Aorta (tissue), 5 donors: ENCODE measurements at places on chromosomes 13 and 19.
A peak's percentile ranks its signal among the peaks of the same experiment; 100 is the strongest.

- no peaks in the 10 kb centered on the region for H3K4me1 ChIP-seq
- DNase-seq = no peak
- peak overlapping the region; percentile 87 for H3K4me3 ChIP-seq
- no peak overlapping the region for H3K27ac ChIP-seq
- H3K36me3 ChIP-seq = no peaks in the 10 kb centered on the region
- H3K27me3 ChIP-seq = no peaks in the 10 kb centered on the region
Observed at GRCh38 chr19:58387338-58388174, 487 bp downstream of the RPS5 start.

GRCh38 chr19:3519126-3519525, 13.0 kb downstream of the FZR1 start:
- no peaks in the 10 kb centered on the region for H3K36me3 ChIP-seq
- no peak for DNase-seq
- H3K4me1 ChIP-seq = no peaks in the 10 kb centered on the region
- no peak overlapping the region for H3K4me3 ChIP-seq

- no peak overlapping the region for H3K27ac ChIP-seq
- no peaks in the 10 kb centered on the region for H3K4me1 ChIP-seq
- no peaks in the 10 kb centered on the region for H3K27me3 ChIP-seq
Observed at GRCh38 chr19:56094449-56094848, 26.6 kb downstream of the ZNF787 start.

DNA sequence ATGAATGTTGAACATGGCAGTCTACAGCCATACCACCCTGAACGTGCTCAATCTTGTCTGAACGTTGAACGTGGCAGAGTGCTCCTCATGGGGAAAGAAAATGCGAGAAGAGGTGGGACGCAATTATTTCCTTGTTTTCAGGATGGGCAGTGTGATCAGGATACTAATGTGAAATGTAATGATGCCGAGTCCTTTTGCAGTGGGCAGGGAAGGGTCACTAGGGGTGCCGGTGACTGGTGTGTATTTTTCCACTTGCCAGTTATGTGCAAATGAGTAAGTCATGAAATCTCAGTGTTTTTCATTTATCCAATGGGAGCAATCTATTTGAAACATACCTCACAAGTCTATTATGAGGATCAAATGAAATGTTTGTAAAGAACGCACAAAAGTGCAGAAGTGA, 84.8 kb downstream of the LNX2 start:
- no peaks in the 10 kb centered on the region for H3K36me3 ChIP-seq
- no peaks in the 10 kb centered on the region for H3K4me1 ChIP-seq
- H3K27ac ChIP-seq = no peak overlapping the region
- DNase-seq = no peak
- no peak overlapping the region for H3K4me3 ChIP-seq

DNA sequence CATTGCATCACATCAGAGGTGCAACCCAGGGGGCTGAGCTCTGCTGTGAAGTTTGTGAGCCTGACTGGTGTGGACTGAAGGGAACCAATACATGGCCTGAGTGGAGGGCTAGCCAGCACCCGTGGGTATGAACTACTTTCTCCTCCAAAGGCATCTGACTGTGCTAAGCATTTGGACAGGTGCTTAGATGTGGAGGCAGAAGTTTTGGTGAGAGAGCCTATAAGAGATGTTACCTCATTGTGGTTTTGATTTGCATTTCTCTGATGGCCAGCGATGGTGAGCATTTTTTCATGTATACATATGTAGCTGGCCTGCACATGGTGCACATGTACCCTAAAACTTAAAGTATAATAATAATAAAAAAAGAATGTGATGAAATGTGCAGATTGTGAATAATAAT, 46.9 kb downstream of the TEX29 start:
- H3K4me1 ChIP-seq = no peaks in the 10 kb centered on the region
- H3K4me3 ChIP-seq = no peak overlapping the region
- no peaks in the 10 kb centered on the region for H3K27me3 ChIP-seq
- no peaks in the 10 kb centered on the region for H3K36me3 ChIP-seq
- H3K27ac ChIP-seq = no peak overlapping the region
- DNase-seq = no peak

- H3K36me3 ChIP-seq = no peaks in the 10 kb centered on the region
- H3K27ac ChIP-seq = no peak overlapping the region
- DNase-seq = no peak
- no peak overlapping the region for H3K4me3 ChIP-seq
Observed at GRCh38 chr19:33677745-33678426, 56.1 kb downstream of the CHST8 start.

GRCh38 chr19:56284746-56285145, 12.2 kb downstream of the EDDM13 start:
- no peaks in the 10 kb centered on the region for H3K4me1 ChIP-seq
- no peak for DNase-seq
- no peaks in the 10 kb centered on the region for H3K27me3 ChIP-seq
- no peak overlapping the region for H3K27ac ChIP-seq
- H3K36me3 ChIP-seq = no peaks in the 10 kb centered on the region

GRCh38 chr13:45398877-45399276, 19.3 kb downstream of the SLC25A30 start:
- no peak for DNase-seq
- no peak overlapping the region for H3K27ac ChIP-seq
- H3K36me3 ChIP-seq = peaks cover 4% of the 10 kb centered on the region
- H3K27me3 ChIP-seq = no peaks in the 10 kb centered on the region
- no peak overlapping the region for H3K4me3 ChIP-seq

DNA sequence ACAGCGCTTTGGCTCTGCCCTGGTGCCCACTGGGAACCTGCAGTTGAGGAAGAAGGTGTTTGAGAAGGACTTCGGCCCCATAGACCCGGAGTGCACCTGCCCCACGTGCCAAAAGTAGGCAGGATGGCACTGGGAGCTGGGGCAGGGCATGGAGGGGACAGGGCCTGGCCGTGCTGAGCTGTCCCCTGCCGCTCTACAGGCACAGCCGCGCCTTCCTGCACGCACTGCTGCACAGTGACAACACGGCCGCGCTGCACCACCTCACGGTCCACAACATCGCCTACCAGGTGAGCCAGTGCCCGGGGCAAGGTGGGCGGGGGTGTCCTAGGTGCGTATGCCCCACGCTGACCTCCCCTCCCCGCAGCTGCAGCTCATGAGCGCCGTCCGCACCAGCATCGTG, 5.1 kb upstream of the DNM2 start:
- no peak overlapping the region for H3K4me3 ChIP-seq
- no peaks in the 10 kb centered on the region for H3K4me1 ChIP-seq
- no peak for DNase-seq

DNA sequence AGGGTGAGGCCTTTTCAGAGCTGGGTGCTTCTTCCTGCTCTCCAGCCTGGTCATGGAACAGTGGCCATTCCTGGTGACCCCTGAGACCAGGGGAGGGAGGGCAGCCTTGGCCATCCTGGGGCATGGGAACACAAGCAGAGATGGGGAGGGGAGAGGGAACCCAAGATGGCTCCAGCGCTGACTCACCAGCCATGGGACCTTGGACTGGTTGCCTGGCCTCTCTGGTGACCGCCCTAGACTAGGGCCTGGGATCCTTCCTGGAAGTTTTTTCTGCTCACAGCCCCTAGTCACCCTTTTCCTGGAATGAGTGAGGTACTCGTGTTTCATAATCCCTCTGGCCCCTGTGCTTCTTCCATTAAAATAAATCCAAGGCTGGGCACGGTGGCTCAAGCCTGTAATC, 3.3 kb upstream of the OPA3 start:
- no peaks in the 10 kb centered on the region for H3K27me3 ChIP-seq
- no peak overlapping the region for H3K27ac ChIP-seq
- no peaks in the 10 kb centered on the region for H3K36me3 ChIP-seq

DNA sequence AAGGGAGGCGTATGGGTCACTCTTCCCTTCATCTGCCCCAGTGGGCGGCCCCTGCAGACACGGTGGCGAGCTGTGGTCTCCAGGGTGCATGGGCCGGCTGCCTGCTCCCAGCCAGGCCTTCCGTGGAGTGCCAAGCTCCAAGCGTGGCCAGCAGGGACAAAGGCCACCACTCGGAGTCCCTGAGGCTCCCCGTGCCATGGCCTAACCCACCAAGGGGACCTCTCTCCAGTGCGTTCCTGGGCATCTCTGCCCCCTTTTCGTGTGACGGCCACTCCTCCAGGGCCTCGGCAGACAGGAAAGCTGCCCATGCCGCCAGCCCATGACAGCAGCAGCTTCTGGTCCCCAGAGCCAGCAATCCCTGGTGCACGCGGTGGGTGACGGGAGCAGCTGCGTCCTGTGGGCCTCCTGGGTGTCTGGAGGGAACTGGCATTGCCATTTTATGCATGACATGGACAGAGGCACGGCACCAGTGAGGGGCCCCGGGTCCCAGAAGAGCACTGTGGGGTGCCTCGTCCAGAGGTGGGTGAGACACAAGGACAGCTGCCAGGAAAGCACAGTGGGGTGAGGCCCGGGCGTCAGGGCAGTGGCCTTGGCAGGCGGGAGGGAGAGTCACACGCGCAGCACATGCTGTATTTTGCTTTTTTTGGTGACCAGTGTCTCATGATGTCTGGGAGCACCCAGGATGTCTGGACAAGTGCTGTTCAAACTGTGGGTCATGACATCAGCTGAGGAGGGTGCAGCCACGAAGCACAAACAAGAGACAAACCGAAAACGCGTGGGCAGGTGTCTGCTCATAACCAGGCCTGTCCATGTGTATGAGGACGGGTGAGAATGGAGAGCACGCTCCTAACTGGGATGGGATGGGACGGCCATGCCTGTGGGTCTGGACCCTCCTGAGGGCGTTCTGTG, 32.3 kb downstream of the CEBPG start:
- no peaks in the 10 kb centered on the region for H3K4me1 ChIP-seq
- DNase-seq = peak; percentile 73
- H3K36me3 ChIP-seq = no peaks in the 10 kb centered on the region
- H3K27me3 ChIP-seq = no peaks in the 10 kb centered on the region
- H3K4me3 ChIP-seq = no peak overlapping the region

GRCh38 chr13:50033725-50034124, 18.5 kb downstream of the KCNRG start:
- no peak for DNase-seq
- no peaks in the 10 kb centered on the region for H3K27me3 ChIP-seq
- no peaks in the 10 kb centered on the region for H3K36me3 ChIP-seq
- H3K4me1 ChIP-seq = no peaks in the 10 kb centered on the region

DNA sequence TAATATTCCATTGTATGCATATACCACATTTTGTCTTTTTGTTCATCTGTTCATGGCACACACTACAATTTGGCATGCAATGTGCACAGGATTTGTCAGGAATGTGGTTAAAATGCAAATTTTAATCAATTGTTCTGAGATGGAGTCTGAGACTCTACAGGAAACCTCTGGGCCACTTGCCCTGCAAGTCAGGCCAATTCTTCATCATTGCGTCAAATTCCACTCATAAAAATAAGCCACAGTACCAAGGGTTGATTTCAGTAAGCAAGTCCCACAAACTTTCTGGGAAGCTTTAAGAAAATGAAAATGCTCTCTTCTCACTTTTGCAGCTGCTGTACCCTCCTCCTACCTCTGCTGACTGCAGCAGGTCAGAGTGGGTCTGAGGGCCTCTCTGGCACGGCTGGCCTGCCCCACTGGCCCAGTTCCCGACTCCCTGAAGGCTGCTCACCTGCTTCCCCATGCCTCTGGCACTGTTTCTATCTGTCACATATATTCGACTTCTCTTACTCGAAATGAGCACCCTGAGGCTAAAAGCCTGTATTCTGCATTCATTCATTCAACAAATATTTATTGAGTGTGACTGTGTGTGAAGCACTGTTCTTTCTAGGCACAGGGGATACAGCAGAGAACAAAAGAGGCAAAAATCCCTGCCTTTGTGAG, 83.8 kb upstream of the WASF3 start:
- H3K27ac ChIP-seq = no peak overlapping the region
- no peak overlapping the region for H3K4me3 ChIP-seq
- H3K27me3 ChIP-seq = no peaks in the 10 kb centered on the region

- H3K4me3 ChIP-seq = no peak overlapping the region
- H3K27ac ChIP-seq = no peak overlapping the region
- DNase-seq = no peak
- H3K36me3 ChIP-seq = no peaks in the 10 kb centered on the region
- no peaks in the 10 kb centered on the region for H3K27me3 ChIP-seq
Observed at GRCh38 chr19:49767967-49768581, 1.3 kb downstream of the AP2A1 start.

DNA sequence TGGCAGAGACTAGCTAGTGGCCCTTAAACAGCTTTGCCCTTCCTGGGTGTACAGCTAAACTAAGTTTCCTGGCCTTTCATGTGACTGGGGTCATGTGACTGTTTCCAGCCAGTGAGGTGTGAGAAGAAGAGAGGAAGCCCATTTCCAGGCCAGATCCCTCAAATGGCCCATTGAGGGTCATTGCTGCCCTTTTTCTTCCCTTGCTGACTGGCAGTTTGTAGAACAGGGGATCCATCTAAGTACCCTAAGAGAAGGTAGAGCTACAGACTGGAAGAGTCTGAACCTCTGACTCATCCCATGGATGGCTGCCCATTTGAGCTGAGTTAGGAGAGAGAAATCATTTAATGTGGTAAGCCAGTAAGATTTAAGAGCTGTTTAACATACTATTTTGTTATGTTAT, 2.8 kb downstream of the SWSAP1 start:
- H3K4me3 ChIP-seq = no peak overlapping the region
- H3K4me1 ChIP-seq = peaks cover 4% of the 10 kb centered on the region
- H3K27ac ChIP-seq = no peak overlapping the region

- no peaks in the 10 kb centered on the region for H3K4me1 ChIP-seq
- DNase-seq = peak; percentile 84
- no peaks in the 10 kb centered on the region for H3K36me3 ChIP-seq
- H3K27me3 ChIP-seq = no peaks in the 10 kb centered on the region
Observed at GRCh38 chr19:16338470-16339360, 14.1 kb downstream of the KLF2 start.

DNA sequence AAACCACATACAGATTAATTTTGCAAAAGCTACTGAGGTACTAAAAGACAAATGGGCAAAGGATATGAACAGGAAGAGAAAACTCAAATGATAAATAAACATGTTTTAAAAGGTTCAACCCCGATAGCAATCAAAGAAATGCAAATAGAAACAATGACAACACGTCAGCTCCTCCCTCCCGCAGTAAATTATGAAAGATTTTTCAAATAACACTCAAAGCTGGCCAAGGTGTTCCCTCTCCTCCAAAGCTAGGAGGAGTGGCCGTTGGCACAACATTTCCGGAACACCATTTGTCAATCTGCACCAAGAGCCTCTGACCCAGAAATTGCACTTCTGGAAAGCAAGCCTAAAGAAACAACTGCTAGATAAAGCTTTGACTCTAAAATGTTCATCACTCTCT, 28.3 kb downstream of the INSR start:
- H3K4me3 ChIP-seq = no peak overlapping the region
- peaks cover 4% of the 10 kb centered on the region for H3K36me3 ChIP-seq
- no peak overlapping the region for H3K27ac ChIP-seq
- H3K4me1 ChIP-seq = no peaks in the 10 kb centered on the region
- no peak for DNase-seq
- H3K27me3 ChIP-seq = no peaks in the 10 kb centered on the region
